ENCODE measurements at places on chromosomes 12 and 14.

GRCh38 chr14:93712838-93713724 lies 75.2 kb downstream of the PRIMA1 start:
- DNase-seq = peak; percentile 88

DNA sequence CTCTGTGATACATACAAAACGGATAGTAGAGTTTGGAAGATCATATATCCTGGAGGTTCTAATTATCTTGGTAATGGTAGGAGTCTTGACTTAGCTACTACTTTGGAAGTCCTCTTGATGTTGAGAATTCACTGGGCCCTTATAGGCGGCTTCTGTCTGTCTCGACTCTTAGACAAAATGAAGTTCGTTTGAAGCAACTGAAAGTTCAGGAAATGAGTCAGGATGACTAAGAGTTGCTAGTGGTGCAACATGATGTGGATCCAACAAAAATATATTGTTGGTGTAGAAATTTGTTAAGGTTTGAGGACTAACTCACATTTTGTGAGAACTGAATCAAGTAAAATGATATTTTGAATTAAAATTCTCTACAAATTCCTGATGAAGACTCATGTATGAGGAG lies 272.7 kb downstream of the AEBP2 start:
- no peak for DNase-seq

DNA sequence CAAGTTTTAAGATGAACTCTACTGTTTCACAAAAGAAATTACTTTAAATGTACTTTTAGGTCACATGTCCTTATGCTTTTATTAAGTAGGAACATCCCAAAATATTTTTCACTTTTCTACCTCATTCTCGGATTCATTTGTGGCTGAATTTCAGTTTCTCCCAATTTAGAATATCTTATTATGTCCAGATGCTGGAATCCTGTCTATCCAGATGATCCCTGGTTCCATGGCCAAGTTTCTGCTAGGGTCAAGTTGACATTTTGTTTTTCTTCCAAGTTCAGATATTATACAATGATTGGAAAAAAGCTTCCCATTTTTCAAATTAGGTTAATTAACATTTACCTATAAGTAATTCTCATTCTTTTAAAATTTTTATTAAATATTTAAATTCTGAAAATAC lies 181.8 kb upstream of the SLC16A7 start:
- no peak for DNase-seq

DNA sequence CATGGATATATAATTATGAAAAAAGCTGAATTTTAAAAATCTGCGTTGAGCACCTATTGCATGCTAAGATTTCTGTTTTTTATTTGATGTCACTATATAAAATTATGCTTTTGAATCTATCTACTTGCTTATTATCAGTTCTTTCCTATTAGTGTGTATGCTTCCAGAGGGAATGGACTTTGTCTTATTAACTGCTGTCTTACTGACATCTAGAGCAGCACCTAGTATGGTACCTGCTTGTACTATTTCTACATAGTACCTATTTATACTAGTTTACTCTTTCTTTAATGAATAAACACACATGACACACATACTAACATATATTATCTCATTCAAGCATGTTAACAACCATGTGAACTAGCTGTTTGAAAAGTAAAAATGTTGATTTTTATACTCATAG lies 38.6 kb upstream of the PIK3C2G start:
- DNase-seq = no peak

DNA sequence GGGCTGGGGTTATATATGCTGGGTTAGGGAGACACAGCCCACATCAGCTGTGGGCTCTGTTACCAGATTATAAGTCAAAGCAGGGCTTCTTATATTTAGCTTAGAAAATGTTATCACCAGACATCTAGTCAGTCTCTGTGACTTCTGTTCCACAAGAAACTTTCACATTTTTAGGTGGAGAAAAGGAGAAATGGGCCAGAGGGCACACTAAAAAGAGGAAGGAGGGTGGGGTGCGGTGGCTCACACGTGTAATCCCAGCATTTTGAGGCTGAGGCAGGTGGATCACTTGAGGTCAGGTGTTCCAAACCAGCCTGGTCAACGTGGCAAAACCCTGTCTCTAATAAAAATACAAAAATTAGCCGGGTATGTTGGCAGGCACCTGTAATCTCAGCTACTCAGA lies 28.0 kb upstream of the SLC38A1 start:
- DNase-seq = no peak

DNA sequence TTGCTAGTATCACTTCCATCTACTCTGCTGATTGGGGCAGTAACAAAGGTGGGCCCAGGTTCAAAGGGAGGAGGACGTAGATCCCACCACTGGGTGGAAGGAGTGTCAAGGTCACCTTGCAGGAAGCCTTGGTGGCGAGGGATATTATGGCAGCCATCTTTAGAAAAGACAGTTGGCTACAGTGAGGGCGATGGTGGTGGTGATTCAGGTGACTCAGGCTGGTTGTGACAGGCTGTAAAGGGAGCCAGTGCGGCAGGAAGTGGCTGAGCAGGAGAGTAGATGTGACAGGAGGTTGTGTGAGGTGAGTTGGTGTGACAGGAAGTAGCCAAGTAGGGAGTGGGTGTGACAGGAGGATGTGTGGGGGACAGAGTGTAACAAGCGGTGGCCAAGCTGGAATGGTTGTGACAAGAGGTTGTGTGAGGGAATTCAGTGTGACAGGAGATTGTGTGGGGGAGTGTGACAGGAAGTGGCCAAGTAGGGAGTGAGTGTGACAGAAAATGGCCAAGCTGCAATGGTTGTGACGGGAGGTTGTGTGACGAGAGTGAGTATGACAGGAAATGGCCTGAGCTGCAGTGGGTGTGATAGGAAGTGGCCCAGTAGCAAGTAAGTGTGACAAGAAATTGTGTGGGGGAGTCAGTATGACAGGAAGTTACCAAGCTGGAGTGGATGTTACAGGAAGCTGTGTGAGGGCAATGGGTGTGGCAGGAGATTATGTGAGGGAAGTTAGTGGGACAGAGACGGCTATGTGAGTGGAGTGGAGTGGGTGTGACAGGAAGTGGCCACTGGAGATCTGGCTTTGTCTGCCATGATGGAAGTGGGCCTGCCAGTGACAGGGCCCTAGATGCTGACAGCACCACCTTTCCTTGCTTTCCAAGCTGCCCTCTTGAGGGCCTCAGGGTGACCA lies 136.5 kb upstream of the MYL2 start:
- DNase-seq = no peak

DNA sequence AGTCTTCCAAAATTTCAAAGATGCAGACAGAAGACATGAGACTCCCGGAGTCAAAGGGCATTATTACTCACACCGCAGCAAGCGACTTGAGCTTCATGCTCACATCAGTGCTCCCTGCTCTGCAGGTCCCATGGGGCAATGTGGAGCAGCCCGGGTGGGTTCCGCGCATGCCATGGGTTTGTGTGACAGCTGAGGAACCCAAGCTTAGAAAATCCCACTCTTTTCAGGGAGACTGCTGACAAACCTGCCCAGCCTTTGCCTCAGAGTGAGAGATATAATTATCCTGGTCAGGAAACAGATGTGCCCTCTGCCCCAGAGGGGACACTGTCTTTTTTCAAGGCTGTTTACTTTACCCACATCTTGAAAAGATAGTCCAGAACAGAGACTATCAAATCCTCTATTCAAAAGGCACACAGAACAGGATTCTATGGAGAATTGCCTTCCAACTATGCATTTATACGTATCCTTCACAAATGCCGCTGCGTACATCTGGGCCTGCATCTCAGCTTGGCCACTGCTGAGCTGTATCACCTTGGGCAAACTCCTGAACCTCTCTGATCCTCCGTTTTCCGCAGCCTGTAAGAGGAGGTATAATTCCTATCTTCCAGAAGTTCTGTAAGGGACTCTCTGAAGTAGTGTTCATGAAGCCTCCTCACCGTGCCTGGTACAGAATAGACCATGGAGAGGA lies 16.0 kb downstream of the C14orf132 start:
- no peak for DNase-seq

DNA sequence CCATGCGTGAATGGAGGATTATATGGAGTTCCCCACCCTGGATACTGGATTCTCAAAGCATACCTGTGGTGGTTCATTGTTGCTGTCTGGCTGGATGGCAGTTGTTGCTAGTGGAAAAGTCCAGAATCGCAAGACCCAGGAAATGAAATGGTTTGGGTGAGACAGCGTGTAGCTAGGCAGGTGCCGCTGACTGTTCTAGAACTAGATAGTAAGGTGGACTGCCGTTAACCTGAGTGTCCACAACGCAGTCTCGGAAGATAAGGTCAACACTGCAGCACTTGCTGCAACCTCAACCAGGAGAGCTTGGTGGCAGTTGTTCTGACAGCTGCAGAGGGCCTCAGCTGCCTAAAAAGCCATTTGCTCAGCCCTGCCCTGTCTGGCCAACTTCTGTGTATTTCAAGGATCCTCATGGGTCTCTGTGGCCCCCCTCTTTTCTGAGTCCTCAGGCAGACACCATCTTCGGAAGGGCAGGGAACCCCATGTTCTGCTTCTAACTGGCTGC lies 15.5 kb upstream of the IRF2BPL start:
- DNase-seq = no peak

DNA sequence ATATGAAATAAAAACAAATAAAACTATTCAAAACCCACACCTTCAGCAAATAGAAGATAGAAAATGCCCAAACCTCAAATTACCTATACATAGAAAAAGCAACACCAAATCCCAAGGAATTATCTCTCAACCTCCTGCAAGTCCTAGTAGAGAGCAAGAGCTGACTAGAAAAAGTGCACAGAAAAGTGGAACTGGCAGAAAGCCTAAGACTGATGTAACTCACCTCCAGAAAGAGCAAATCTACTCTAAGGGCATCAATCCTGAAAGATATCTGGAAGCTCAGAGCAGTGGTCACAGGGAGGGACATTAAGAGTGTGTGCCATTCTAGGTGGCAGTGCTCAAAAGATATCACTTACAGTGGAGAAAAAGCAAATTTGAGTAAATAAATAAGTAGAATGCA lies 62.1 kb upstream of the PLEKHG7 start:
- no peak for DNase-seq

GRCh38 chr12:77325511-77326236 lies 260.3 kb upstream of the E2F7 start:
- DNase-seq = no peak

DNA sequence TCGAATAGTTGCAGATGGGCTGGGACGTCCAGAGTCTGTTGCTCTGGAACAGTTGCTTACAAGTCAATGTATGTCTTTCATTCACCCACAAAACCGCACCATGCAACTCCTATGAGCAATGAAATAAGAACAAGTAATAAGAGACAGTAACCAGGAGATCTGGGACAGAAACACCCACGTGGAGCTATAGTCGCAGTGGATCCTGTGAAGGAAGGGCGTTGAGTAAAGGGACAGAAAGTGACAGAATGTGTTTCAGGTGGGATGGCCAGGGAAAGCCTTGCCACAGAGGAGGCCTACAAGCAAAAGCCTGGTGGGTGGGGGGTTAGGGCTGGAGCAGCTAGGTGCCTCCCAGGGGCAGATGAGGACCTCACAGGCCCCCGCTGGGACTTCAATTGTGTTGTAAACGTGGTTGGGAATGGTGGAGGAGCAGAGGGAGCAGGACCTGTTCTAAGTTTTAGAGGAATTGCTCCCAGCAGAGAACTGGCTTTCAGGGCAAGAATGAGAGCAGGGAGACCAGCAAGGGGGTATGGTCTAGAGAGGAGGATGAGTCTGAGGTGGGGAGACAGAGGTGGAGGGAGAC lies 86.7 kb upstream of the FZD10 start:
- no peak for DNase-seq

- DNase-seq = no peak
Observed at GRCh38 chr12:14373217-14373616, 7.7 kb downstream of the ATF7IP start.

DNA sequence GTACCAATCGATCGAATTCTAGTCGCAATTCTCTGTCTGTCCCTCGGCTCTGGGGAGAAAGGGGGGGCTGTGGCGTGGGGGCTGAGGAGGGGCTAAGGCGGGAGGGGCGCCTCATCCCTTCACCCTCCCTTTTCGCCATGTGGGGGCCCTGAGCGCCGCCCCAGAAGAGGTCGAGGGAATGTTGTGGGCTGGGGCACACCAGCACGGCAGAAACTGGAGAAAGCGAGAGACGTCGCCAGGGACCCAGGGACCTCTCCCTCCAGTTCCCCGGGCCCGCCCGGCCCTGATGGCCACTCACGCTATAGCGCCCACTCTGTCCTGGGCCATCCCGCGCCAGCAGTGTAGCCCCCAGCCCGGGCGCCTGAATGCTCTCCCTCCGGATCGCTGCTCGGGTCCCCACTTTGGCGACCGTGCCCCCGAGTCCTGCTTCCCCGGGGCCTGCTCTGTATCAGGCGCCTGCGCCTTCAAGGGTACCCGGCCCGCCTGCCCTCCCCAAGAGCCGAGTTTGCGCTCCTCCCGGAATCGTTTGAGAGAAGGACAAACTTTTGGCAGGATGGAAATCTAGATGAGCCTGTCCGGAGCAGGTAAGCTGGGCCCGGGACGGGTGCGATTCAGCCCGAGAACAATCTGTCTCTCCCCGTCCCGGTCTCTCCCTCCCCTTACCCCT lies 62.6 kb downstream of the SMUG1 start:
- DNase-seq = no peak

GRCh38 chr12:103665971-103666370 lies 78.9 kb downstream of the STAB2 start:
- no peak for DNase-seq

DNA sequence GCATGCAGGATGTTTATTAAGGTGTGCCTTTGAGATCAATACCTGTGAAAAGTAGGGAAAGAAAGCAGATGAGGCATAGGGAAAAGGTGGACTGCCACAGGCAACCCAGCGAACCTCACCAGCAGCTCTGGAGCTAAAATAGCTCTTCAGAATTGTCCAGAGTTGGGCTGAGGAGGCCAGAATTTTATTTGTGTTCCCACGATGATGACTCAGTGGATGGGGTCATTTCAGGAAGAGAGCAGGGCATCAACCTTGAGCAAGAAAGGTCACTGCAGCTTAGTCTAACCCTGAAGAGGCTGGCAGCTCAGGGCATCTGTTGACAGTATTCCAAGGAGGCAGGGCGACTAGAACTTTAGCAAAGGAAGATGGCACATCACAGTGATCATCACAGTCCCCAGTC lies 696.1 kb downstream of the DIO2 start:
- DNase-seq = no peak

DNA sequence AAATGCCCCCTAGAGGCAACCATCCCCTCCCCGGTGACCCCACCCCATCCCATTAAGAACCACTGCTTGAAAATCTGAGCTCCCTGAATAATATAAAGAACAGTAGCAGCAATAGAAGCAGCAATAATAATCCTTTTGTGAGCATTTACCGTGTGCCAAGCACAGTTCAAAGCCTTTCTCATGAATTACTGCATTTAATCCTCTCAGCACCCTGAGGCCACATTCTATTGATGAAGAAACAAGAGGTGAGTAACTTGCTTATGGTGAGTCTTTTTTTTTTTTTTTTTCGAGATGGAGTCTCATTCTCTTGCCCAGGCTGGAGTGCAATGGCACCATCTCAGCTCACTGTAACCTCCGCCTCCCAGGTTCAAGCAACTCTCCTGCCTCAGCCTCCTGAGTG lies 65.0 kb downstream of the KCNK10 start:
- no peak for DNase-seq

DNA sequence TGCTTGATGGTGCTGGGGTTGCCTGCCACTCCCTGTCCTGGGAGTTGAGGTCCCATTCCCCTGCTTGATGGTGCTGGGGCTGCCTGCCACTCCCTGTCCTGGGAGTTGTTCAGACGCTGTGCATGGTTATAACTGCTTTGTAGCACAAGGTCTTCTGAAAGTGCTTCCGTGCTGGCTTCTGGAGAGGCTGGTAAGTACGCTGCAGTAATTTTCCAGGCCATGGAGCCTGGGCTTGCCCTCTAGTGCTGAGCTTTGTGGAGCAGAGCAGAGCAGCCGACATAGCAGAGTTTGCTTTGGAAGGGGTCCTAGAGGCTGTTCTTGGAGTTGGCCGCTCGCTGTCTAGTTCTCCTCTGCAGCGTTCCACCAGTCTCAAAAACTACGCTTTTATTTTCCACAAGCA lies 6.3 kb downstream of the B4GALNT3 start:
- DNase-seq = no peak

- DNase-seq = no peak
Observed at GRCh38 chr12:88391556-88391955, 188.7 kb downstream of the KITLG start.
